Large intestine (tissue), 12 donors: ENCODE measurements at places on chromosomes 12 and 14.
A peak's percentile ranks its signal among the peaks of the same experiment; 100 is the strongest.

DNA sequence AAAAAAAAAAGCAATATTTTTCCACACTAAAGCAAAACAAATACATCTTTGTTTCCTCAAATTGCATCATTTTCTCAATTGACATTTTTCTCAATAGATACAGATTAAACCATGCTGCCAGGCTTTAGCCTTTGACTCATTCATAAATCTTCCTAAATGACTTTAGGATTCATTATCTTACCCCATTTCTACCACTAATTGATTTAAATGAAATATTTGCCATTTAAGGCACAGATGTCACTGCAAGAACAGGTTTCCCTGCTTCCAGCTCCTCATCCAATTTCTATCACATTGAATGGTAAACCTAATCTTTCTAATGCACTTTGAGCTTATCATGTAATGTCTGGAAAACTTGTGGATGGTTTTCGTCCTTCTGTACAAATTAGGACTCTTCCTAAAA lies 298.7 kb downstream of the RPL10L start:
- no peak for DNase-seq

DNA sequence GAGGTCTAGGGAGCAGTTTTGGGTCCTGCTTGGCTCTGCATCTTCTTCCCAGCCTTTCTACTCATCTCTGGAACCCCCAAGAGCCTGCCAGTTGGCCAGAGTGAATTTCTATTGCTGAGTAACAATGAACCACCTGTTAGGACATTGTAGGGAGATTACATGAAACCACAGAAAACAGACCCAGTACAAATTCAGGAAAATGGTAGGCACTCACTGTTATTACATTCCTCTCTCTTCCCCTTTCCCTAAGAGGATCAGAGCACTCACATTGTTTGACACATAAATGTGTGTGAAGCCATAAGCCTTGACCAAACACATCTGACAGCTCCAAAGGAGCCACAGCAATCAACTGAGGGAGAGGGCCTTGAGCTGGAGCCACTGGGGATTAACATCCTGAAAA lies 216.1 kb downstream of the TMEM132D start:
- DNase-seq, result no peak

DNA sequence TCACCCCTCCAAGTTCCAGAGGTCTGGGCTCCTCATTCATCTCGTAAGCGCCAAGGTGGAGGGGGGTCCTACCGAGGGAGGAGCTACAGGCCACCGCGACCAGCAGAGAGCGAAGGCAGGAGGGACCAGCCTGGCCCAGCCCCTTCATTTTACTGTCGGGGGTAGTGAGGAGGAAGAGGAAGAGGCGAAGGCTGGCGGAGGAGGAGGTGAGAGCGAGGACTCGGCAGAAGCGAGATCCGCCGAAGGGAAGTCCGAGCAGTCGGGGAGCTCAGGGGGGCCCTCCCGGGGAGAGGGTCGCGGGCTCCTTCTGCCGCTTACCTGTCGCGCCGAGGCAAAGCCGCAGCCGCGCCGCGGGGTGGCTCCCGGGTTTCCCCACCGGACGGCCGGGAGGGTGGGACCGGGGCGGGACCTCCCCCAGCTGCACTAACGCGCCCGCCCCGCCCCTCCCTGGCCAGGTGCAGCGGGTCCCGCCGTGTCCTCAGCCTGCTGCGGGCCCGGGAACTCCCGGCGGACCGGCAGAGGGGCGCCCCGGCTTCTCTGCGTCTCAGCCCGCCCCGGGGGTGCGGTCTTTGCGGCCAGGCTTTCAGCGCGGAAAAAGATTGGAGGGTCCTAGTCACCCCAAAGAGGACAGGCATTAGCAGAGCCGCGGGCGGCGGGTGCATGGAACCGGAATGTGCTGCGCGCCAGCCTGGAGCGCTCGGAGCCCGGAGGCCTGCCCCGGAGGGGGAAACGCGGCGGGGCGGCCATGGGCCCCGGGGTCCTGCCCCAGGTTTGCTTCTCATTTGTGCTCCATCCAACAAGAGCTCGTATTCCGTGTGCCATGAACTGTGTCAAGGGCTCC lies at the start of gene GALNT6:
GALNT6 (minus strand) TSS at position 124 of the 841 bp plus-strand sequence. CDS start 11,625 bp downstream, outside the sequence.
- DNase-seq, result peak; percentile 87

GRCh38 chr12:65343801-65344200 lies 65.3 kb downstream of the MSRB3 start:
- DNase-seq, result no peak

GRCh38 chr14:21026988-21027315 lies 2.1 kb upstream of the NDRG2 start:
- no peak for DNase-seq

- DNase-seq, result no peak
These were observed 320.2 kb upstream of the USP15 start for GRCh38 chr12:61939977-61940376.

GRCh38 chr12:55693323-55694187 lies 14.1 kb downstream of the ITGA7 start:
- no peak for DNase-seq

DNA sequence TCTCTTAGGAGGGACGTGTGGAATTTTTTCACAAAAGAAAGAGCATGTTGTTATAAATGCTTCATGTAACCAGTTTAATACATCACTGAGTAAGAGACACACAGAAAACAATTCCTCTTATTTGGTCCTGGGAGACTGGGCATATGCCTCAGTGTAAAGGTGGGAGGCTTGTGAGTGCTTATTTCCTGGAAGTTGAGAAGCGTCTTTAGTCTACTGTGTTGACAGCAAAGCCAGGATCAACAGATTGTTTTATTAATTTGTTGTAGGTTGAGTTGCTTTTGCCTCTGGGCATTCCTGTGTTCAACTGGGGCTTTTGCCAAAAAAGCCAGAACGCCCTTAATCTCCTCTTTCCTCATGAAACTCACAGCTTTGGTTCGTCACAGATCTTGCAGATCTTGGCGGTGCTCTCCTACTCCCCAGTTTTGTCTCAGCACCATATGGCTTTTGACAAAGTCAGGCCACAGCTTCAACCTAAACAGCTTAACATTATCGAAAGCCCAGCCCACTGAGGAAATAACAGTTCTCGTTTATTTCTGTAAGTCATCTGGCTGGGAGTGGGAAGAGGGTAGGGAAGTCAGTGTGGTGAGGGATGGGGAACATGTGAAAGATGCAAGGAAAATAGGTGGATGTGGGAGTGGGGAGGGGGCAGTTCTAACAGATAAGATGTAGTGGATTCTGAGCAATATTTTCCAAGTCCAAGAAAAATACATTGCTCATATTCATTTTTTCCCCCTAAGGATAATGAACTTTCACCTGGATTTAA lies 227.2 kb downstream of the DACT1 start:
- DNase-seq, result peak; percentile 30

GRCh38 chr12:112759786-112760185 lies 31.8 kb upstream of the RPH3A start:
- DNase-seq, result no peak

GRCh38 chr14:77844802-77845201 lies 44.9 kb downstream of the ADCK1 start:
- no peak for DNase-seq

DNA sequence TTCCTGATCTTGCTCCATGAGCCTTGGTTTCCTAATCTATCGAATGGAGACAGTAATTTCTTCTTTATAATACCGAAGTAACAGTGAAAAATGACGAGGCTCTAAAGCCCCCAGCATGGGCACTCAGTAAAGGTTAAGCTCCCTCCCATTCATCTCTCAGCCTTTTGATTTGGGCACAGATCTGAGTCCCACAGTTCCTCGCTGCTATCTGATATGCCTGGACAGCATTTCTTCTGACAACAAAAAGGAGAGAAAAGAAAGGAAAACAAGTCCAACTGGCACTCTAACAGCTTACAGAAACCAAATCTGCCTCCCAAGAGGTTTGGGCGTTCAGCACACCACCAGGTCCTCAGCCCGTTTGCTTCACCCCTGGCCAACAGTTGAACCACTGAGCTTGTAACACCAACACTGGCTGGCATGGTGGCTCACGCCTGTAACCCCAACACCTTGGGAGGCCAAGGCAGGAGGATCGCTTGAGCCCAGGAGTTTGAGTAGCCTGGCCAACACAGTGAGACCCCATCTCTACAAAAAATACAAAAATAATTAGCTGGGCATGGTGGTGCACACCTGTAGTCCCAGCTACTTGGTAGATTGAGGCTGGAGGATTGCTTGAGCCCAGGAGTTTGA lies 19.5 kb downstream of the CCDC88C start:
- DNase-seq, result no peak
